ENCODE measurements at places on chromosomes 2 and 18.

DNA sequence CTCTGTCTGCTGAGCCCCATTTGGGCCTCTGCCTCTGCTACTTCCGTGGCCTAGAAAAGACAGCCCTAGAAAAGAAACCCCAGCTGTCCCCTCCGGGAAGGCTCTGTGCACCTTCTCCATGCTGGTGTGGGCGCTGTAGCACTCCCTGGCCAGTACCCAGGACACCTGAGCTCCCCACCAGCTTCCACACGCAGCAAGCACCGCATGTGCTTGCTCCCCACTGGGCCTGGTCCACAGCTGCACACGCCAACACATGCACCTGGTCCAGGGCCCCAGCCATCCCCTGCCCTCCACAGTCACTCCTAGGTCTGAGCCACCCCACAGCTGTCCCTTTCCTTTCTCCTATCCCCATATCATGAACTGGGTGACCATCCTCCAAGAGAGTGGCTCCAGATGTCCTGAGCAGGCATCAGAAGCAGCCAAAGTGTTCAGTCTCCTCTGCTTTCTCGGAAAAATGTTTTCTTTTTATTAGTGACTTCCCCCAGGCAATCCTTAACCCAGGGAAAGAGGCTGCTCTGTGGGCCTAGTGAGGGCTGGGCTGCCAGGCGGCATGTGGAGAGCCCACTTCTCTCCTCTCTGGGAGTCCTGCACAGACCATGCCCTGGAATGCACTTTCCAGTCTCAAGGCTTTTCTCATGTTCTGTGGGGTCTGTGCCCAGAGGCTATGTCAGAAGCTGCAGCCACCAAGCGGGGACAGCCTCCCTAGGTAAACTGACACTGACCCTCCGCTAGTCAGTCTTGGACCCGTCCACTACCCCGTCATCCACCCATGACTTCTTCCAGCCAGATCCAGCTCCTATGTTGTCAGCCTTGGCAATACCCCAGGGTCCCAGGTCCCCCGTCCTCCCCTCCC, 133.7 kb downstream of the KLHL29 start:
- no peak for DNase-seq

DNA sequence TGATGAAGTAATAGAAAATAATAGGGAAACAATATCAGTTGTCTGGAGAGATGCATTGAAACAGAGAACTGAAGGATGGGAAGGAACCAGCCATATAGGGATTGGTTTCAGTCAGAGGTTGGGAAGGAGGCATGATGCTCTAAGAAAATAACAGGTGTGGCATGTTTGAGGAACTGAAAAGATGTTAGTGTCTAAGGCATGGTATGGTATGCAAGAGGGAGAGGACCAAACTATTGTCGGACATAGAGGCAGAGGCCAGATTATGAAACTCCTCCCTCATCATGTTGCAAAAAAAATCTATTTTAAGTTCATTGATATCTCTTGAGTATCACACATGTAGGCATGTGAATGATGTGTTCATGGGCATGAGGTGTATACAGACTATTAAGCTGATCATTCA, 48.9 kb upstream of the EMILIN2 start:
- DNase-seq = no peak

GRCh38 chr2:105070010-105070865, 32.4 kb downstream of the MRPS9 start:
- DNase-seq = no peak

- DNase-seq = peak; percentile 65
Measured at GRCh38 chr18:76982038-76982437, 150.5 kb downstream of the MBP start.

- no peak for DNase-seq
Measured at GRCh38 chr2:169670215-169670651, 24.0 kb downstream of the CFAP210 start.

DNA sequence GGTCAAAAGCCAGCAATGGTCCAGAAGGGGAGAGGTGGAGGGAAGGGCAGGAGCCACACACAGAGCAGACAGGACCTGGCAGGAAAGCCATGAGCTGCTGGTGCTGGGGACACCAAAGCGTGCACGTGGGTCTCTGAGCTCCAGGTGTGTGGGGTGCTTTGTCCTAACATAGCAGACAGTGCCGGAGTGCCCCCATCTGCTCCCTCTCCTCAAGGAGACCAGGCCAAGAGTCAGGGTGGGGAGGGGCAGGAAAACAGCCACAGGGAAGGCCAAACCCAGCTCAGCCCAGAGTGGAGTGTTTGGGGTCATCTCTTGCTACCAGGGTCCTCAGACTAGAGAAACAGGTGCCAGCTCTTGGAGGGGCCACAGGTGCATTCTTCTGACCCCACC, 4.2 kb upstream of the GPC1 start:
- no peak for DNase-seq

GRCh38 chr18:74257083-74257482, 34.7 kb downstream of the CYB5A start:
- DNase-seq = no peak

- DNase-seq = no peak
Measured at GRCh38 chr2:130819226-130819607, 17.5 kb upstream of the ARHGEF4 start.

DNA sequence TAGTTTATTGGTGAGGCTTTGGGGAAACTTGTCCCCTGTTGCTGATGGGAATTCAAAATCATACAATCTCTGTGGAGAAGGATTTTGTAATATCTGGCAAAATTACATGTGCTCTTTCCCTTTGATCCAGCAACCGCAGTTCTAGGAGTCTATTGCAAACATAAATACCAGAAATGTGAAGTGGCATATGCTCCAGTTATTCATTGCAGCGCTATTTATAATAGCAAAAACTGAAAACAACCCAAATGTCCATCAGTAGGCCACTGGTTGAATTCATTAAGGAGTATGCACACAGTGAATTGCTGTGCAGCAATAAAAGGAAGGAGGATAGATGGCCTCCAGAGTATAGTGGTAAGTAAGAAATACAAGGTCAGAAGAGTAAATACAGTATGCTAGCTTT, 76.5 kb downstream of the HNRNPLL start:
- peak; percentile 62 for DNase-seq

Data from Karpas-422 (cell line).